ENCODE measurements at places on chromosomes 7 and 10.

- H3K27ac ChIP-seq: no peak overlapping the region
- no peaks in the 10 kb centered on the region for H3K4me1 ChIP-seq
- no peaks in the 10 kb centered on the region for H3K36me3 ChIP-seq
- H3K4me3 ChIP-seq: no peak overlapping the region
- no peaks in the 10 kb centered on the region for H3K27me3 ChIP-seq
Measured at GRCh38 chr10:47078393-47079203, 167.4 kb downstream of the PTPN20 start.

DNA sequence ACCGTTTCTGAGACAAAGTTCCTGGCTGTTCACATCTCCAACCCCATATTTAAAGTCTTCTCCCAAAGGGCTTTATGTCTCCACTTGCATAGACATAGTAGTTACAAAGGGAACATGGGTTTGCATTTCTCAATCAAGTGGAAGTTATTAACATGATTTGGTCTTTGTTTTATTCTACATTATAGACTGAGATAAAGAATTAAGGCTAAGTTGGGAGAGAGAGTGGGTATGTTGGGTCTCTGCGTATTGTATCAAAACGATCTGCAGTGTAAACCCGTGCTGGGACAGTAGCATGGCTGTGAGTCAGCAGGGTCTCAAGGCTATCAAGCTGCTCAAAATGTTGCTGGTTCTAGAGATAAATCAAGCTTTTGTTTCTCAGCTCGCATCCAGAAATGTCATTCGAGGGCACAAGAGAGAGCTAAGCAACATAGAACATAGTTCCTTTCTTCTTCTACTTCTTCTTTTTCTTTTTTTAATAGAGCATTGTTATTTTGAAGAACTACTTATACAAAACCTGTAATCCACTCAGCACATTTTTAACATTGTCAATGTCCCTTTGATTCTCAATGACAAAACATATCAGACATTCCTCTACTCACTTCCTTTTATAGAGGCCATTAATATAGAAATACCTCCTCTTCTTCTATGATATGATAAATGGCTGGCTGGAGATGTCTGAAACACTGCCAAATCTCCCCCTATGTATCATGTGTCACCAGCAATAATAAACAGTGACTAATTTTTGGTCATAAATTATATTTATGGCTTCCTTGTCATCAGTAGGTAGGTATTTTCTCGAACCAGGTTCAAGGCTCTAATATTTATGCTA lies 34.5 kb upstream of the RHOBTB1 start:
- H3K36me3 ChIP-seq: no peaks in the 10 kb centered on the region
- no peak overlapping the region for H3K4me3 ChIP-seq
- H3K27me3 ChIP-seq: no peaks in the 10 kb centered on the region
- DNase-seq: no peak
- no peak overlapping the region for H3K27ac ChIP-seq

DNA sequence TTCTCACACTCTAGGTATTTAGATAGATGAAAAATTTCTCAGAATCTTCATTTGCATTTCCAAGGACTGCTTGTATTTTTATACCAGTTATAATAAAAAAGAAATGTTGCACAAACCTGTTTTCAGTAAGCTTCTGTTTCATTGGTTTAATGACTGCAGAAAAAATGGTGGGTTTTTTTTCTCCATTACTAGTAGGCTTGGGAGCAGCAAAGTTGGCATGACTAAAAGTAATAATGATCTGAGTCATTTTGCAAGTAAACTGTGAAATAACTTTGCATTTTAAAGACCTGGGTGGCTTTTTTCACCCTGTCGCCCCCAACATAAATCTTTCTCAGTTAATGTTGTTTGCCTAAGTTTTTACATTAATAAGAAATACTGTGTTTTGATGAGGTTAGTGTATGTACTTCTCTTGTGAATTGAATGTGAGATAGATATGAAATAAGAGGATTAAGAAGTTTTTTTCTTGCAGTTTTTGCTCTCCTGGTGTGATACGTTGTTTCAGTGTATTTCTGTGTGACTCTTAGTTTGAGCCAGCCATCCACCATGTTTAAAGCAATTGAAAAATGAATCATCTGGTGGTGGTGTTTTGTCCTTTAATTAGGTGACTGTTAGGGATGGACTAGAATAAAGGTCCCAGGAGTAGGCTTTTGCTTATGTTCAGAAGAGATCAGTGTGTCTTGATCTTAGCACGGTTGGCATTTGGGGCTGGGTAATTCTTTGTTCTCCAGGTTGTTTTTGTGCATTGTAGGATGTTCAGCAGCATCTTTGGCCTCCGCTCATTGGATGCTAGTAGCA lies 1.8 kb downstream of the GNAI1 start:
- H3K4me1 ChIP-seq: peaks cover 31% of the 10 kb centered on the region
- H3K27ac ChIP-seq: peak overlapping the region; percentile 93
- peak overlapping the region; percentile 92 for H3K4me3 ChIP-seq
- H3K36me3 ChIP-seq: no peaks in the 10 kb centered on the region
- H3K27me3 ChIP-seq: no peaks in the 10 kb centered on the region

DNA sequence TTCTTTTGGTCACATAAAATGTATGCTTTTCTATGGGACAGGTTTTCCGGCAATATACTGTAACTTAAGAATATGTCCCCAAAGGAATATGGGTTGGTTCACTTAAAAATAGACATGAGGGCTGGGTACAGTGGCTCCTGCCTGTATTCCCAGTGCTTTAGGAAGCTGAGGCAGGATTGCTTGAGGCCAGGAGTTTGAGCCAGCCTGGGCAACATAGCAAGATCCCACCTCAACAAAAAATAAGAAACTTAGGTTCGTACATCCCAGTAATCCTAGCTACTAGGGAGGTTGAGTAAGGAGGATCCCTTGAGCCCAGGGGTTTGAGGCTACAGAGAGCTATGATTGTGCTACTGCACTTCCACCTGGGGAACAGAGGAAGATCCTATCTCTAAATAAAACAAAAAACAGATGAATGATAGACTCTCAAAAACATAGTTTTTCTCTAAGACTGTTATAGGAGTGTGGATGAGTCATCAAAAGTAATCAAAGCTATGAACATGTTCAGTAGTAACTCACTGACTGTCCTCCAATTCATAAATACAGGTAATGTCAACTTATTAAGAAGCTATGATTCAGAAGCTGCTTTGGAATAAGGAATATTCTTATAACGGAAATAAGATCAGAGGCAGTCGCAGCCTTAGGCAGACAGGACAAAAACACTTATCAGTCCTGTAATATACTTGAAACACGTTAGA lies 2.6 kb upstream of the SEC31B start:
- peaks cover 13% of the 10 kb centered on the region for H3K36me3 ChIP-seq
- no peak overlapping the region for H3K4me3 ChIP-seq
- DNase-seq: no peak
- peaks cover 12% of the 10 kb centered on the region for H3K27me3 ChIP-seq
- H3K4me1 ChIP-seq: peaks cover 20% of the 10 kb centered on the region

GRCh38 chr10:5929442-5929841 lies 39.4 kb downstream of the FBH1 start:
- peaks cover 28% of the 10 kb centered on the region for H3K36me3 ChIP-seq
- no peak overlapping the region for H3K4me3 ChIP-seq
- no peaks in the 10 kb centered on the region for H3K27me3 ChIP-seq

- H3K4me1 ChIP-seq: no peaks in the 10 kb centered on the region
- DNase-seq: no peak
- H3K27me3 ChIP-seq: no peaks in the 10 kb centered on the region
- no peaks in the 10 kb centered on the region for H3K36me3 ChIP-seq
- H3K4me3 ChIP-seq: no peak overlapping the region
Measured at GRCh38 chr7:95649546-95649945, 53.2 kb upstream of the PDK4 start.

DNA sequence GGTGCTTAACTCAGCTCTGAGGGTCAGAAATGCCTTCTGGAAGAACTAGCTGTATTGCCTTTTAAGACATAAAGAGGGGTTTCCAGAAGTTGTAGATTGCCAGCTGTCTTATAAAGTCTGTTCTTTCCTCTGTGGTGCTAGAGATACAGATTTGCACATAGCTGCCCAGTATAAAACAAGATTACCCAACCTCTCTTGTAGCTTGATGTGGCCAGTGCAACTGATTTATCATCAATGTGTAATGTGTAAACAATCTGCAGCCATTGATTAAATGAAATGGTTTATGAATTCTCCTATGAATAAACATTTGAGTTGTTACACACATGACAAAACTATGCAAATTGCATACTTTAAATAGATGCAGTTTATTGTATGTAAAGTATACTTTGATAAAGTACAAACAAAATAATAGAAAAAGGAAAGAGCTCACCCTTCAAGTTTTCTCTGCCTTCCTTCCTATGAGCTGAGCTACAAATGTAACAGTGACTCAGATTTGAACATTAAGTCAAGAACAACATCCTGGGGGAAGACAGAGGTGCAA lies 195.2 kb downstream of the TMEM26 start:
- no peak overlapping the region for H3K4me3 ChIP-seq
- H3K4me1 ChIP-seq: no peaks in the 10 kb centered on the region
- no peaks in the 10 kb centered on the region for H3K36me3 ChIP-seq
- no peak overlapping the region for H3K27ac ChIP-seq

GRCh38 chr7:78232806-78233205 lies 434.2 kb downstream of the PHTF2 start:
- H3K27ac ChIP-seq: no peak overlapping the region
- DNase-seq: no peak
- no peaks in the 10 kb centered on the region for H3K27me3 ChIP-seq
- H3K4me1 ChIP-seq: no peaks in the 10 kb centered on the region
- H3K36me3 ChIP-seq: no peaks in the 10 kb centered on the region
- H3K4me3 ChIP-seq: no peak overlapping the region

DNA sequence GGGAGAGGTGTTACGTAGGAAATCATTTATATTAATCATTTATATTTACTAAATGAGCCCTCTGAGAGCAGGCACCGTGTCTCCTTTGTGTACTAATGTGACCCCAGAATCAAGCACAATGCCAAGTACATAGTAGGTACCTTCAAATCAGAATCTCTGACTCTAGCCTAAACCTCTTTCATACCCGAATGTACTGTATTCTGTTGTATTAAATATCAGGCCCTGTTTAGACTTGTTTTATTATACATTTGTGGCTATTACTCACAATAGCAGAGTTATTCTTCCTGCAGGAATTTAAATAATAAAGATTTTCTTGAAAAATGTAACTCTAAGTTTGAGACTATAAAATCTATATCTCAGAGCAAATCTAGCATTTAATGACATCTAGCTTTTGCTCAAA lies 297.3 kb downstream of the EXOC4 start:
- no peaks in the 10 kb centered on the region for H3K4me1 ChIP-seq
- H3K27ac ChIP-seq: no peak overlapping the region
- DNase-seq: no peak
- no peaks in the 10 kb centered on the region for H3K36me3 ChIP-seq

GRCh38 chr10:6416892-6417512 lies 163.1 kb downstream of the PRKCQ start:
- H3K4me3 ChIP-seq: no peak overlapping the region
- H3K27ac ChIP-seq: no peak overlapping the region
- H3K4me1 ChIP-seq: no peaks in the 10 kb centered on the region
- no peak for DNase-seq

GRCh38 chr7:93006480-93007095 lies 111.2 kb downstream of the SAMD9 start:
- no peak for DNase-seq
- no peaks in the 10 kb centered on the region for H3K4me1 ChIP-seq
- no peaks in the 10 kb centered on the region for H3K27me3 ChIP-seq

- no peak overlapping the region for H3K27ac ChIP-seq
- H3K4me1 ChIP-seq: no peaks in the 10 kb centered on the region
- no peaks in the 10 kb centered on the region for H3K27me3 ChIP-seq
- no peak overlapping the region for H3K4me3 ChIP-seq
- H3K36me3 ChIP-seq: no peaks in the 10 kb centered on the region
Measured at GRCh38 chr7:133983685-133984419, 143.3 kb upstream of the LRGUK start.

GRCh38 chr7:490461-491291 lies 29.0 kb downstream of the PDGFA start:
- no peak overlapping the region for H3K4me3 ChIP-seq
- no peak for DNase-seq
- peaks cover under 1% of the 10 kb centered on the region for H3K4me1 ChIP-seq
- no peak overlapping the region for H3K27ac ChIP-seq
- H3K27me3 ChIP-seq: no peaks in the 10 kb centered on the region

DNA sequence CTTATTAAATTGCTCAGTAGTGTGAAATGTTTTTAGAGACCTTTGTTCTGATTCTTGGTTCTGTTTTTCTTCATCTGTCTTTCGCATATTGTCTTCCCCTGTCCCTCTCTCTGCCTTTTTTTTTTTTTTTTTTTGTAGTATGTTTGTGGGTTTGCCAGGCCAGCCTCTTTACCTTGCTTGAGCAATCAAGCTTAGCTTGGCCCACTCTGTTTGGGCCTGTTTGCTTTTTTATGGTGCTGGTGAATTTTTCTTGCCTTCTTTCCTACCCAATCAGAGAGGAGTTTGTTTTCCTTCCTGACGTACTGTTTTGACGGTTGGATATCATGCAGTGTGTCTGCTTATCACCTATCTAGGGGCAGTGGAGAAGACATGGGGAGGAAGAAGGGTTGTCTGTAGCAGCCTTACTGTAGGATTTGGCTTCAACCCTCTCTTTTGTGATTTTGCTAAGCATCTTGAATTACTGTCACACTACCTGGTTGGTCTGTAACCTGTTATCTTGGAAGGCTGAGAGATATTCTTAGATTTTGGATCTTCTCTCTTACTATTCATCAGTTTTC lies 64.0 kb downstream of the BBS9 start:
- no peak overlapping the region for H3K4me3 ChIP-seq
- no peaks in the 10 kb centered on the region for H3K27me3 ChIP-seq
- no peaks in the 10 kb centered on the region for H3K4me1 ChIP-seq
- no peak for DNase-seq
- no peaks in the 10 kb centered on the region for H3K36me3 ChIP-seq
- H3K27ac ChIP-seq: no peak overlapping the region

DNA sequence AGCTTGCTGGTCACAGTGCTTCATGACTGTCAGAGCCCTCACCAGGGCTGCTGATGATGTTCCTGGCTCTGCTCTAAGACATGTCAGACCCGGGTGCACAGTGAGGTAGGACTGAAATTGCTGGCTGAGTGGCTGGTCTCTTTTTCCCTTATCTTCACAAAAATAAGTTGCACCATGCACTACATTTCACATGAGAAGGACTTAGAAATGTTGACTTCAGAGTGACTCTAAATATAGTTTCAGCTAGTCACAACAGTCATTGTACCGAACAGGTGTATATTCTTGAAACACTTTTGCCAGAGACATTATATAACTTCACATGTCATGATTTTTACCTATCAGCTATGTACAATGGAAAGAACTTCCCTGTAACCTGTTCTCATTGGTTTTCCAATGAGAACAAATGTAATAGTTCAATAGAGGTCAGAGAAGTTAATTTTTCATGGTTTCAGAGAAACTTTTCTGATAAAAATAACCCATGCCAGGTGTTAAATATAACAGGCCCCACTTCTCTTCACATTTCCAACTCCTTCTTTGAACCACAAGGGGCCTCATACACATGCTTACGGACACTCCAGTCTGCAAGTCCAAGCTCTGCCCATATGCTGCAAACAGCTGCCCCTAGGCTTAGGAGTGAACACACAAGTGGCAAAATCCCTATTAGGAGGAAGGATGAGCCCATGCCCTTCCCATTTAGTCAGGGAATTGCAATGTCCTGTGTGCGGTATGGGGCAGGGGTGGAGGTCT lies 115.6 kb downstream of the CDK6 start:
- no peaks in the 10 kb centered on the region for H3K36me3 ChIP-seq
- no peak overlapping the region for H3K27ac ChIP-seq
- no peak for DNase-seq
- H3K27me3 ChIP-seq: no peaks in the 10 kb centered on the region
- no peak overlapping the region for H3K4me3 ChIP-seq

Data from esophagus squamous epithelium (tissue), 5 donors.